ENCODE measurements at places on chromosomes 6 and 20.

GRCh38 chr6:42200035-42200434, 5.3 kb upstream of the GUCA1B start:
- DNase-seq: peak; percentile 93

DNA sequence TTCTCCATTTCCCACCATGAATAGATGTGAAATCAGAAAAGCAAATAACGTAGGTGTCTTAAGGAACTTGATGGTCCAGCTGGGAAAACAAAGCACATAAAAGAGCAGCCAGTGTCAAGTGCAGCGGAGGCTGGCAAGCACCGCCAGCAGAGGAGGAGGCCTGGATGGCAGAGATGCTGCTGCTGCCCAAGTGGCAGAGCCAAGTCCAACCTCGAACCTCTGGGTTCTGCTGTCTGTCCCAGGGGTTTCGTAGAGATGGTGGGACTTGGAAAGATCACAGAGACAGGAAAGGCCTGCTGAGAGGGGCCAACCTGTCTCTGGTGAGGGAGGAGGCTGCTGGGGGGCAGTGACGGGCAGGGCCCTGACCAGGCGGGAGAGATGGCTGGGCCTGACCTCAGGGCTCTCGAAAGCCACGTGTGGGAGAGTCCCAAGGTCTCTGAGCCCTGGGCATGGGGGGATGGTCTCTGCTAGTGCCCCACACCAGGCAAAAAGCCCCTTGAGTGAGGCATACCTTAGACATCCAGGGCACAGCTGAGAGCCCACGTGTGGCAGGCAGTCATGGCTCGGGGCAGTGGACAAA, 77.3 kb downstream of the TCP11 start:
- no peak for DNase-seq

DNA sequence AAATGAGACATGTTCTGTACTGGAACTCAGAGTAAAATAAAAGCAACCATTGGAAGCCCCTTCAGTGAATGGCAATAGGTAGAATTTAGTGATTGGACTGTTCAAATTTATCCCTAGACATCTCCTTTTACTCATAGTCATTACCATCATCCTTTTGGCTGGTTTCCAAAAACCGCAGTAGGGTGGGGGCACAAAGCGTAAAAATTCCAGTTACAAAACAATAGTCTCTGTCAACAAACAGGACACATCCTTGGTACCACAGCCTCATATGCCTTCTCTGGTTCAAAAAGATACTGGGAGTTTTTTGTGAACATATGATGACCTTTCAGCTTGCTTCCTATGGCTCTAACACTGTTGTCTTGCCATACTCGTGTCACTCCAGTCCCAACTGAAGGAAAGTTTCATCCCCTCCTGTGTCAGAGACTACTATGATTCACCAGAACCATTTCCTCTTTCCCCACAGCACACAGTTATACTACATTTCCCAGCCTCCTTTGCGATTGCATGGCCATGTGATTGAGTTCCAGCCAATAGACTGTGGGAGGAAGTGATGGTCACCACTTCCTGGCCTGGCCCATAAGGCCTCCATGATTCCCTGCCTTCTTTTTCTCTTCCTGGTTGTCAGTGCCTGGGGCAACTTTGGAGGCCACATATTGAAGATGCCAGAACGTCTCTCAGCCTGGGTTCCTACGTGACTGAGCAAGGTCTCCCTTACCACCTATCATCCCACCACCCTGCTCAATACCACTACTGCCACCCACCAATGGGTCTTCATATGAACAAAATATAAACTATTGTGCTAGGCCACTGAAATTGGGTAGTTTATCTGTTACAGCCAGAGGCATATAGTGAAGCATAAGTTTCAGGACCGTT, 162.4 kb downstream of the ID4 start:
- DNase-seq: peak; percentile 3

DNA sequence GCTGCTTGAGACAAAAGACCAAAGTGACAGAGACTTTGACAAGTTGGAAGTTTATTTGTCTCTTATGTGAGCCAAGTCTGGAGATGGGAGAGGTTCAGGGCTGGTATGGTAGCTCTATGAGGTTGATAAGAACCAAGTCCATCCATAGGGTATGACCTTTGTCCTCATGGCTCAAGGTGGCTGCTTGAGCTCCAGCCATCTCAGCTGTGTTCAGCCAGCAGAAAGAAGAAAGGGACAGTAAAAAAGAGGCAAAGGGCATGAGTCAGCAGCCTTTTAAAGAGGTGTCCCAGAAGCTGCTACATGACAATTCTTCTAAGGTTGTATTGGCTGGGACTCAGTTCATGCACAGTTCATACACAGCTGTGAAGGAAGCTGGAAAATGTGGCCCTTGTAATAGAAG, 49.0 kb downstream of the CD40 start:
- no peak for DNase-seq

- DNase-seq: no peak
Measured at GRCh38 chr6:110285306-110286060, 72.7 kb downstream of the METTL24 start.

DNA sequence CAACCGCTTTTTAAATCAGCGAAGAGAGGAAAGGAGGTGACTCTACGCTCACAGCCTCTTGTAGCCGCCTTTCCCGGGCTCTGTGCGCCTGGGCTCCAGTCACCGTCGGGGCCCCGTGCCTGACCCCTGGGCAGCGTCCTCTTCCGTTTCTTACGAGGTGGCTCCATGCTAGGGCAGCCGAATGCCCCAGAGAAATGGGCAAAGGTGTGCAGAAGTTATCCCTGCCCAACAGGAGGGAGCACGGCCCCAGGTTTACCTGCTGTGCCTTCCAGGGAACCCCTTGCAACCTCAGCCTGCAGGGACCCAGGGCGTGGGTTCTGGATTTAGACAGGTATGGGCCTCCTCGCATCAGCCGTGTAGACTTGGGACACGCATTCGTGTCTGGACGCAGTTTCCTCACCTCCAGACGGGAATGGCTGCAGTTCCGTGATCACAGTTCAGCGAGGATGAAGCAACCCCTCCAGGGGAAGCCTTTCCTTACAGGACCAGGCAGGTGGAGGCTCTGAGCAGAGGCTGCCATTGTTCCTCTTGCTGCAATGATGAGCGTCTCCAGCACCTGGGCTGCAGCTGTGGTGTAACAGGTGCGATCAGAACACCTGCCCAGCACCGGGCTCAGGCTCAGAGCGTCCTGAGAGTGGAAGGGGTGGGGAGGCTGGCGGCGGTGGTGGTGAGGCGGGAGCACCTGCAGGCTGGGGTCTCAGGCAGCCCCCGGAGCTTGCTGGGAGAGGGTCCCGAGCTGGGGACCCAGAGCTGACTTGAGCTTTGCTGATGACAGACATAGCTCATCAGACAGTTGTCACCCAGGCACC, 81.3 kb upstream of the BHLHE23 start:
- DNase-seq: no peak

DNA sequence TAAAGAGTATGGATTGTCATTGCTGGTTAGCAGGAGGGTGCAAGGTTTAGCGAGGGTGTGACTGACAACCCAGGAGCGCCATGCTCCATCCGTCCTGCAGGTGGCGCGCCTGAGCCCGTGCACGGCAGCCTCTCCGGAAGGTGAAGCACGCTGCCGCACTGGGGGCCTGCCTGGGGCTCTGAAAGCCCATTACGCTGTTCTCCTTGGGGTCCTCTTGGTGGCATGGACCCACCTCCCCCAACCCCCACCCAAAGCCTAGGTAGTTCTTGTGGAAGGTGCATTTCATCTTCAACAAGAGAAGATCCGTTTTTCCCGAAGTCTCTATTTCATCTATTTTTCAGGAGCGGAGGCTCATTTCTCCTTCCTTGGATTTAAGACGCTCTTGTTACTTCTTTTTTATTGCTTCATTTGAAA, 197.4 kb upstream of the KCNG1 start:
- DNase-seq: no peak

DNA sequence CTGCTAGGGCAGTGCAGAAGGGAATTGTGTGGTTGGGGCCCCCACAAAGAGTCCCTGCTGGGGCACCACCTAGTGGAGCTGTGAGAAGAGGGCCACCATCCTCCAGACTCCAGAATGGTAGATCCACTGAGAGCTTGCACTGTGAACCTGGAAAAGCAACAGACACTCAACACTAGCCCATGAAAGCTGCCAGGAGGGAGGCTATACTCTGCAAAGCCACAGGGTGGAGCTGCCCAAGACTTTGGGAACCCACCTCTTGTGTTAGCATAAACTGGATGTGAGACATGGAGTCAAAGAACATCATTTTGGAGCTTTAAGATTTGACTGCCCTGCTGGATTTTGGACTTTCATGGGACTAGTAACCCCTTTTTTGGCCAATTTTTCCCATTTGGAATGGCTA, 328.4 kb upstream of the KHDRBS2 start:
- DNase-seq: no peak

DNA sequence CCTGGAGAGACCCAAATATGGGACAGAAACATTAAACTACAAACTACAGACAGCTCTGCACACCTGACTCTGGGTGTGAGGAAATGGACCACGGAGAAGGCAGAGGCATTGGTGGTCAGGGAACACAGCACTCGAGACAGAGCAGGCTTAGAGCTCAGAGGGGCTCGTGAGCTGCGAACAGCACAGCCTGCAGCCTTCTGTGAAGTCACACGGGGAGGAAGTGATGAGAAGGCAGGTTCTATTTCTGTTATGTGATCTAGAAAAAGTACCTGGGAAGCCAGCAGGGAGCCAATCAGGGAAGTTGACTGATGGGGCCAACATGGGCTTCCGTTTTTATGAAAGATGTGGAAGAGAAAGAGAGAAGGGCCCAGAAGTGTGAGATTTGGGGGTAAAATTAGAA, 88.9 kb upstream of the SNAP25 start:
- DNase-seq: no peak

GRCh38 chr6:97097068-97098047, 172.8 kb downstream of the KLHL32 start:
- DNase-seq: peak; percentile 8

- no peak for DNase-seq
Measured at GRCh38 chr20:40254023-40254772, 434.8 kb downstream of the MAFB start.

DNA sequence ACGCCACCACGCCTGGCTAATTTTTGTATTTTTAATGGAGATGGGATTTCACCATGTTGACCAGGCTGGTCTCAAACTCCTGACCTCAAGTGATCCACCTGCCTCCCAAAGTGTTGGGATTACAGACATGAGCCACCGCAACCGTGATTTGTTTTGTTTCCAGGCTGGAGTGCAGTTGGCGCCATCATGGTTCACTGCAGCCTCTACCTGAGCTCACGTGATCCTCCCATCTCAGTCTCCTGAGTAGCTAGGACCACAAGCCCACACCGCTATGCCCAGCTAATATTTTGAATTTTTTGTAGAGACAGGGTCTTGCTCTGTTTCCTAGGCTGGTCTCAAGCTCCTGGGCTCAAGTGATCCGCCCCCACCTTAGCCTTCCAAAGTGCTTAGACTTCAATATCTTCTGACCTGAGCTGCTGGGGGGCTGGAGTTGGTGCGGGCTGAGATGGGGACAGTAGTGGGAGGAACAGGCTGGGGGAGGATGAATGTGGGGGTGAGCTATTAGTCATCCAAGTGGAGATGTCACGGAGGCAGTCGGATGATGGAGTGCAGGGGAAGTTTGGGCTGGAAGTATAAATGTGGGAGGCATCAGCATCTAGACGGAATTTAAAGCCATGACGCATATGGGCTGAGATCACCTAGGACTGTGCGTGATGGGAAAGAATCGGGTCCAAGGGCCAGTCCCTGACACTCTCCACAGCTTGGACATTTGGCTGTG, 23.1 kb upstream of the ZMYND8 start:
- peak; percentile 99 for DNase-seq

DNA sequence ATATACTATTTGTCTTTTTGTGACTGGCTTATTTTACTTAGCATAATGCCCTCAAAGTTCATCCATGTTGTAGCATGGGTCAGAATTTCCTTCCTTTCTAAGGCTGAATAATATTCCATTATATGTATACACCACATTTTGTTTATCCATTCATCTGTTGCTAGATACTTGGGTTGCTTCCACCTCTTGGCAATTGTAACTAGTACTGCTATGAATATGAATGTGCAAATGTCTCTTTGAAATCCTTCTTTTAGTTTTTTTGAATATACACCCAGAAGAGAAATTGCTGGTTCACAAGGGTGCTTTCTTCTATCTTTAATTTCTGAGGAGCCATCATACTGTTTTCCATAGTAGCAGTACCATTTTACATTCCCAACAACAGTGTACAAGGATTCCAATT, 21.3 kb upstream of the MAP7 start:
- no peak for DNase-seq

- DNase-seq: no peak
Measured at GRCh38 chr20:18671203-18671710, 83.4 kb downstream of the DTD1 start.

DNA sequence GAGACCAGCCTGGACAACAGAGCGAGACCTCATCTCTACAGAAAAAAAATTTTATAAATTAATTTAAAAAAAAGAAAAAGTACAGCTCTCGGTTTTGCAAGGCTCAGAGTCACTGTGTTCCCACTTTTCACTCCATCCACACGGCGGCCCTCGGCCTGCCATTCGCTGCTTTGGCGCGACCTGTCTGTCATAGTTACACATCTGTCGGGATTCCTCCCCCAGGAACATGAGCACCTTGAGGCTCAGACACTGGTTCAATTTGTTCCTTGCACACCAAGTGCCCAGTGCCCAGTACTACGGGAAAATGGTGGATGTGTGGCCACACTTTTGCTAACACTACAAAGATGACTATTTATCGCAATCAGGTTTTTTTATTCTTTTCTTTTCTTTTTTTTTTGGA, 8.4 kb downstream of the CTSZ start:
- DNase-seq: no peak

DNA sequence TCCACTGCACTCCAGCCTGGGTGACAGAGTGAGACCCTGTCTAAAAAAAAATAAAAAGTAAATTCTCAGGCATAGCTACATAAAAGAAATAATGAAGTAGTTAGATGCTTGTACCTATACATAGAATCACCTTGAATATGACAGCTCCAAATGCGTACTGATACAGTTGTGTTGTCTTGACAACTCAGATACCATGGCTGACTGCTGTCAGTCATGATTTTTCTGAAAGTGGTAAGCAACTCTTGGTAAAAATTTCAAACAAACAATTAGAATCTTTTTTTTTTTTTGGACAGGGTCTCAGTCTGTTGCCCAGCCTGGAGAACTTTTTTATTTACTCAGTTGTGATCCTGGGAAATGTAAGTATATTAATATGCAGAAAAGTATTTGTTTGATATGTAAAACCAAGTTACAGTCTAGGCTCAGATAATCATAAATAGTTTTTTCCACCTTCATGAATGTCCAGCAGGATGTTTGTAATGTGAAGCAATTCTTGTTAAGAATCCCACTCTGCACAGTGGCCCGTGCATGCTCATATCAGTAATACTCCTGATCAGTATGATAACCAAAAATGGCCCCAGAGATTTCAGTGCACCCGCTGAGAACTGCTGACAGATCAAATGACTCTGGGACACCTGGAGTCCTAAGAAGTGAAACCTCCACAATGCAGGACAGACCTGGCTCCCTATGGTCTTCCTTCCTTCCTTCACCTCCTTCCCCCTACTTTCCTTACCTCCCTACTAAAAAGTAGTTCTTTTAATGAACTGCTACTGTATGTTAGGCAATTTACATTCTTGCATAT, 14.0 kb upstream of the MAPK13 start:
- DNase-seq: no peak

DNA sequence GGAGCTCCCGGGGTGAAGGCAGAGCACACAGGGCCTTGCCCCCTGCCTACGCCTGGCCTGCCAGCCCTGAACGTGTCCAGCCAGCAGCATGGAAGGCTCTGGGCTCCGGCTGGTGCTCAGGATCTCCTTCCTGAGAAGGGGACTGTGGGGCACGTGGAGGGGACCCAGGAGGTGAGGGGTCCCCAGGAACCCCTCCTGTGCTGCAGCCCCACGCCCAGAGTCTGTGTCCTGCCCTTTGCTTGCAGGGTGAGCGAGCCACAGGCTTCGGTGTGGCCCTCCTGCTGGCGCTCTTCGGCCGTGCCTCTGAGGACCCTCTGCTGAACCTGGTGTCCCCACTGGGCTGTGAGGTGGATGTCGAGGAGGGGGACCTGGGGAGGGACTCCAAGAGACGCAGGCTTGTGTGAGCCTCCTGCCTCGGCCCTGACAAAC, 22.3 kb downstream of the NPEPL1 start:
- DNase-seq: no peak
